ENCODE measurements at places on chromosomes 16 and 17.

GRCh38 chr16:10188236-10188635 is 6.0 kb upstream of the GRIN2A start:
- DNase-seq: no peak

DNA sequence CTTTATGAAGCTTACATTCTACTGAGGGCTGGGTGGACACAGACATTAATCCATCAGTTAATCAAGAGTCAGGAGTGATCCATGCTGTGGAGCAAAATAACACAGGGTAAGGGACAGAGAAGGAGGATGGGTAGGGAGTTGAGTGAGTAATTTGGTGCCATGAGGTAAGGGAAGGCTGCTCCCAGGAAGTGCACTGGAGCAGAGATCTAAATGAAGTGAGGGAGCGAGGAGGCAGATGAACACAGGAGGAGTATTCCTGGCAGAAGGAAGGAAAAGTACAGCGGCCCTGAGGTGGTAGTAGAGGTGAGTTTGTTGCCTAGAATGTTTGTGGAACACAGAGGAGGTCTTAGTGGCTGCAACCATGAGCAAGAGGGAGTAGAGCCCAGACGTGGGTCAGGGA is 34.8 kb downstream of the ASIC2 start:
- no peak for DNase-seq

DNA sequence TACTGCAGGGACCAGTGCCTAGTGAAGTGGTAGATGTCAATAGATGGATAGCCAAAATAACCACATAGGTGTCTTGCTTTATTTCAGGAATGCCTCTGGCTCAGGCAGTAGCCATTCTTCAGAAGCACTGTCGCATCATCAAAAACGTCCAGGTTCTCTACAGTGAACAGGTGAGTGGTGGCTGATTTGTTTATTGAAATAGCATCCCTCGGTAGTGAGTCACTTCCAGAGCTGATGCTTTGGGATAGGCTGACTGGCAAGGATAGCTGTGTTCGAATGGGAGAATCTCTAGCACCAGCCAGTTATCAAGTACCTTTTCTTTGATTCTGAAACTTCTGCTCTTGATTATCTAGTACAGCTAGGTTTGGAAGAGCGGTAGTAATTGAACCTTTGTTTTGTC is 10.3 kb downstream of the PHAF1 start:
- DNase-seq: no peak

DNA sequence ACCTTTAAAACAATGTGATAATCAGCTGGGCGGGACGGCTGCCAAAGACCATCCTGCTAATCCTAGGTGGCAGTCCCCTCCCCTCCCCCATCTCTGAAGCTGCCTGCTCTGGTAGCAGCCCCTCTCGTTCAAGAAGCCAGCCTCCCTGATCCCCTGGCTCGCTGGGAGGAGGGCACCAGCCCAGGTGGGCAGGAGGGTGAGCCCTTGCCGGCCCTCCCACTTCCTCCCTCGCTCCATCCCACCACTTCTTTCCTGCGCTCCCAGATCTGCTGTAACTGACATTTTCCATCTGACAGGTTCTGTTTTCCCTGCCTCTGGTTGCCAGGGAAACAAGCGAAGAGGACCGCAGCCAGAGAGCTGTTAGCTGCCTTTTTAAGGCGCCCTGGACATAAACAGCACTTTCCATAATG is 155.7 kb upstream of the TNRC6C start:
- DNase-seq: no peak

DNA sequence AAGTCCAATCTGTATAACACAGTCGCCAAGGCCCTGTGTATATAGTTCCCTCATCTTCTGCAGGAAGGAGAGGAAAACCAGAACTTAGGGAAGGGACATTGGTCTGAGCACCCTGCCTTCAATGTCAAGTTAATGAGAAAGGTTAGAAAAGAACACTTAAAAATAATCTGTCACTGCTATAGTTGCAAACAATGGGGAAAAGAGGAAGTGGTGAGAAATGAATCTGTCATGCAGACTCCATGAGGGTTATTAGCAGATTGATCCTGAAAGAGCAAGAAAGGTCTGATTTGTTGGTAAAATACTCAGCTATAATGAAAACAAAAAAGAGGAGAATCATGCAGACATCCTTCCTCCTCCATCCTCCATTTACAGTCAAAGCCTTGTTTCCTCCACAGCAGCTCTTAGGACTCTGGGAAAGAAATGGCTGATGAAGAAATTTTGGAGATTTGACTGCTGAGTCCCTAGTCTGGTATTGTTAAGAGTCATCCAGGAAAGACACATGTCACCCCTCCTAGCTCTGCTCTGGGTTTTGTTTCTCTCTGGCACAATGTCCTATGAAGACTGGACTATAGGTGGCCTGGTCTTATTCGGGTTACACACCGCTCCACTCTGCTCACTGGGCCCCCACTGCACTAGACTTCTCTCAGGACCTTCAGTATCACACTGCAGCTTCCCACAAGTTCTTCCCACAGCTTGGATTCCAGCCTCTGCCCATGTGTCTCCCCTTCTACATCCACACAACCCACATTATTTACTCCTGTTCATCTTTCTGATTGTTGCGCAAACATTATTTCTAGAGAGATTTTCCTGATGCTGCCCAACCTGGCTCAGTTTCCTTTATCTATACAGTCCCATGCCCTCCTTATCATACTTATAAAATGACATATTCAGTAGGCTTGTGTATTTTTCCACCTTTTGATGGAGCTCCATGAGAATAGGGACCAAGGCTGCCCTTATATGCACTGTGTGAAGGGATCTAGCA is 56.5 kb upstream of the XYLT1 start:
- no peak for DNase-seq

DNA sequence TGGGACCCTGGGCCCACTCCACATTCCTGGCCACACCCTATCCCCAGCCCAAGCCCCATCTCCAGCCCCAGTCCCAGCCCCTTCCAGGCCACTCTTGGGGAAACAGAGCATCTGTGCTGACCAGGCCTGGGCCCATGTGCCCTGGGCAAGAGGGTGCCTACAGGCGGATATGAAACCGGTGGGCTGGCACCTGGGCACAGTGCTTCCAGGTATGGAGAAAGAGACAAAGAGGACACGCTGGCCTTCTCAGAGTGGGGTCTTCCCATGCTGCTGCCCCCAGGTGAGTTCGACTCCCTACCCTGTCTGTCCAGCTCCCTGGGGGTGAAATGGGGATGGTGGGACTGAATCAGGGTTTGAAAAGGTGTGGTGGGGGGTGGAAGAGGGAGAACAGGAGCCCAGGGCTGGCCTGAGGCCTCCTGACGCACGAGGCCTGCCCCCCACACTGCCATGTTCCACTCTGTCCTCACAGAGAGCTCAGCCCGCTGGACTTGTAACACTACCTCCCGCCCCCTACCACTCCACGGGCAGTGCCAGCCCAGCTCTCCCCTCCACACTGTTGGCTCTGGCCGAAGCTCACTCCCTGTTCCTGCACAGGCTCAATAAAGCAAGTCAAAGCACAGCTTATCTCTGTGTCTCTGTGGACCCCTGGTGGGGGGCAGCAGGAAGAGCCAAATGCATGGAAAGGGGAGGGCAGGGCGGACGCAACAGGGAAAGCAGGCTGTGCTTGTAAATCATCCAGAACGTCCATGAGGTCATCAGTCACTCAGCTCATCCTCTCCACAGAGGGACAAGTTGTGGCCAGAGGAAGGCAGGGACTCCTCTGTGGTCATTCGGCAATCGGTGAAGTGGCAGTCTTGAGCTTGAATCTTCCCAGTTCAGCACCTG is 71.1 kb upstream of the TMEM97 start:
- no peak for DNase-seq

DNA sequence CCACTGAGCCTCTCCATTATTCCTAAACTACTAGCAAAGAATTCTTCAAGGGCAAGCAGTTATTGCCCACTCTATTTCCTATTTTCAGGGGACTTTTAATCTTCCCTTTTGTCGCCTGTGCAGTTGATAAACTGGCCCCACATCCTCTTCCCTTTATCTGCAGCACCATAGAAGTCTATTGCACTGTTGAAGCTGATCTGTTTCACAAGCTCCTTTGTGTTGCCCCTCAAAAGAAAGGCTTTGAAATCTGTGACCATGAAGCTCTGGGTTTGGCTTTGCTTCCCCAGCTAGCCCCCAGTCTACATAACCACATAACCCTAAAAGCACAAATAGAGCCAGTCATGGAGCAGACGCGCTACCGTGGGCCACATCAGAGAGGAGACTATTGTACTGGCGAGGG is 37.1 kb downstream of the CDRT15 start:
- no peak for DNase-seq

GRCh38 chr16:10622036-10622921 is 41.9 kb upstream of the EMP2 start:
- no peak for DNase-seq

All from pons (tissue), 1 donor.